ENCODE measurements at places on chromosomes 12 and 14. TPM values are rescaled to one million over a fixed set of nuclear protein-coding genes. Genes with fewer than 3 reads are reported as not detected.

TBPL2 gene
- not detected for total RNA-seq

GLIPR1L2 gene
- total RNA-seq, result 1.5 TPM

MFAP5 gene
- 1.4 TPM for total RNA-seq

CPM gene
- total RNA-seq, result 2.4 TPM

SIRT4 gene
- total RNA-seq, result 2.5 TPM
